ENCODE measurements at places on chromosomes 3 and 15. TPM values are rescaled to one million over a fixed set of nuclear protein-coding genes. Genes with fewer than 3 reads are reported as not detected.

The SLC12A1 gene
- polyA plus RNA-seq = 1.2 TPM

DNA sequence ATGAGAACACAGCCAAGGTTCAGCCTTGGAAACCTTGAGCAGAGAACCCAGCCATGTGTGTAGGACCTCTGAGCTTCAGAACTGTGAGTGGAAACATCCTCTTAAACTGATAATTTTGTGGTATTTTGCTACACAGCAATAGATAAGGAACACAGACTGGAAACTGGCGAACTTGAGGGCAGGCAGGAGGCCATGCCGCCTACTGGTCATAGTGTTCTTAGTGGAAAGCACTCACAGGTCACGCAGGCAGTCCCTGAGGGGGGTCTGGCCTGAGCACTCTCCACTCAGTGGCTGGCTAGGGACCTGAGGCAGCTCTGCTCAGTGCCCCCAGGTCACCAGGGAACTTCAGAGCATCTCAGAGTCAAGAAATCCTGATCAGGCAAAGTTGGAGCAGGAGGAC, 9.7 kb upstream of the XIRP1 start:
- DNase-seq = peak; percentile 71

The TF gene
- polyA plus RNA-seq = 165 TPM

The COX5A gene
- polyA plus RNA-seq = 426 TPM

DNA sequence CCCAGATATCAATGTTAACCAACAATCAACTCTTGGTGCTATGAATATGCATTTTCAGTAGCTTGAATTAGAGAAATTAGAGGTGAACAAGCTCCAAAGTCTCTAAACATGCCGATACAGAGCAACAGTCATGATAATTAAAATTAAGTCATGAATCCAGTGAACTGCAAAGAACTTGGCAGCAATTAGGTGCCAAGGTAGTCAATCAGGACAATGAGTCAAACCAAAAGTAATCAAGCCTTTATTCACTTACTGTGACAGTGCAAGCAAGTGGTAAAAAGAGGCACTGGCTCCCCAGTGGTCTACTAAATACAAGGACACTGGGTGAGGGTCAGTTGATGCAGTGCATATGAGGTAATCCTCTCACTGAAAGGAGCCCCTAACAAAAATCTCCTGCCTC, 1.8 kb downstream of the ZNF770 start:
- DNase-seq = no peak

DNA sequence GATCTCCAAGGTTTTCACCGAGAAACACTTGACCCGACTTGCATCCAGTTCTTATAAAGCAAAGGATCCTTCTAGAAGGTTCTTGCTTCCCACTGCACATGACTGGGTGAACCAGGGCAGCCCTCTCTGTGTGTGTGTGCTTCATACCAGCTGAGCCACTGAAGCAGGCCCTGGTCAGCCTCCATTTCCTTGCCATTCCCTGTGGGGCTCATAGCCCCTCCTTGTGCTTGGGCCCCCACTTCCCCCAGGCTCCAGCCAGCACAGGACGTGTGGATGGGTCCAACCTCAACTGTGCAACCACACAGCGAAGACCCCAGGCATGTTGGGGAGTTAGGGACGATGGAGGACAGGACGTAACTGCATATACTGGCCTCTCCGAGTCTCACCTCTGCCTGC, 15.5 kb downstream of the KLF15 start:
- DNase-seq = peak; percentile 13

- no peak for DNase-seq
Observed at GRCh38 chr15:81858586-81858985, 187.2 kb downstream of the MEX3B start.

The MORC1 gene
- polyA plus RNA-seq = 15.4 TPM

DNA sequence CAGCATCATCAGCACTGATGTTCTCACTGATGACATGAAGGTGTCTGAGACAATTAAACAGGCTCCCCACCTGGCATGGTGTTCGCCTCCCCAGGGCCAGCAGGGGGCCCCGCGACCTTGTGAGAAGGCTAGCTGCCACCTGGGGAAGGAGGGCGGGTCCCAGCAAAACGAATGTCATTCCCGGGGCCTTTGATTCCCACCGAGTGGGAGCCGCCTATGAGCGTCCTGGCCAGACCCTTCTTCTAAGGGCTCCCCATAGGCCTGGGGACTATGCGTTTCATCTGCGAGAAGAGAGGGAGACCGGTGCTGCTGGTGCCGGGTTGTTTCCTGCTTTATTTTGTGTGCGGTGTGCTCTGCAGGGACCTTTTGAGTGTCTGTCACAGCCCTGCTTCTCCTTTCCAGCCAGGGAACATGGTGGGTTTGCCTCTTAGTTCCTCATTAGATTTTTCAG, 20.5 kb upstream of the MINDY4B start:
- DNase-seq = peak; percentile 67

DNA sequence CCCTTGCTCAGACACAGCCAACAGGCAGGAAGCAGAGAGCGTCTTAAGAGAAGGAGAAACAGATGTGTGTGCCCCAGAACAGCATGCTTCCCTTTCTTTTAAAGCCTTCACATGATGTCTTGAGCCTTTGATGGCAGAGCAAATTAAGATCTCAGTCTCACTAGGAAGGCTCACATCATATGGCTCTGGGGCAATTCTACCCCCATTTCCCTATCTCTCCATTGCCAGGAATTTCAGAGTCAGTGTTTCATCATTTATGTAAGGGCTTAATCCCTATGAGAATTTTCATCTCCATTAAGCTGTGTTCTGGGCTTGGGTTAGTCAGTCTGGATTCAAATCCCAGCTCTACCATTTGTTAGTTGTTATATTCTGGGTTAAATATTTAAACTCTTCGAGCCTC, 41.4 kb upstream of the GLCE start:
- no peak for DNase-seq

GRCh38 chr3:15356176-15356575, 23.8 kb upstream of the SH3BP5 start:
- no peak for DNase-seq

GRCh38 chr15:68191555-68191954, 13.6 kb downstream of the CALML4 start:
- no peak for DNase-seq

The GCNT3 gene
- 15.4 TPM for polyA plus RNA-seq

GRCh38 chr15:90382320-90382719, 5.7 kb upstream of the IQGAP1 start:
- no peak for DNase-seq

- no peak for DNase-seq
Observed at GRCh38 chr15:90690585-90690984, 26.6 kb upstream of the BLM start.

GRCh38 chr3:46183330-46183729, 24.8 kb downstream of the CCR1 start:
- DNase-seq = no peak

The FAN1 gene
- polyA plus RNA-seq = 22.5 TPM

The C2CD4B gene
- polyA plus RNA-seq = 0.26 TPM

The SNTN gene
- polyA plus RNA-seq = 2.3 TPM

- DNase-seq = no peak
Observed at GRCh38 chr15:98823616-98824015, 175.3 kb downstream of the IGF1R start.

- DNase-seq = no peak
Observed at GRCh38 chr3:122920986-122921385, 106.6 kb downstream of the SEMA5B start.

- no peak for DNase-seq
Observed at GRCh38 chr3:14047027-14047426, 77.6 kb downstream of the CHCHD4 start.

GRCh38 chr3:72376956-72377710, 471.1 kb downstream of the SHQ1 start:
- DNase-seq = no peak

All from testis (tissue), 5 donors.